ENCODE measurements at places on chromosomes 12 and 14.

GRCh38 chr12:22625762-22626294 is 857 bp downstream of the ETNK1 start:
- peak; percentile 57 for DNase-seq

GRCh38 chr12:20599757-20600156 is 95.4 kb upstream of the SLCO1C1 start:
- no peak for DNase-seq

GRCh38 chr14:101507836-101508150 is 53.5 kb upstream of the DIO3 start:
- no peak for DNase-seq

GRCh38 chr12:125387206-125387605 is 322.0 kb downstream of the AACS start:
- no peak for DNase-seq

- no peak for DNase-seq
Observed at GRCh38 chr12:121227294-121227693, 17.4 kb downstream of the P2RX4 start.

GRCh38 chr12:18424857-18425256 is 163.5 kb downstream of the PIK3C2G start:
- DNase-seq: no peak

DNA sequence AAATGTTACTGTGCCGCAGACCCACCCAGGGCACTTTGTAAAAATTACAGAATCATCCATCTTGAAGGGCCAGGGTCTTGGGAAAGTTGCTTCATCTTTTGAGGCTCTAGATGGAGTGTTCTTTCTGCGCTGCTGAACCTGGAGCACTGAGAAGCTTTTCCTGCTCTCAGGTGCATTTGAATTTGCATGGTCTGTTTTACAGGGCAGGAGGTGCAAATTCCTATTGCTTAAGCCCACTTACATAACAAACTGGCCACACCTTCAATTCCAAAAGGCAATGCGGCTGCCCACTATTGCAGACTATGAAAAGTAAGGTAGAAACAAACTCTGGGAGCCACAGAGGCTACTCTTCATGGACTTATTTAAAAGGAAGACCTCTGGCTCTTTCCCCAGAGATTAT is 254.8 kb downstream of the CACNA1C start:
- DNase-seq: no peak

DNA sequence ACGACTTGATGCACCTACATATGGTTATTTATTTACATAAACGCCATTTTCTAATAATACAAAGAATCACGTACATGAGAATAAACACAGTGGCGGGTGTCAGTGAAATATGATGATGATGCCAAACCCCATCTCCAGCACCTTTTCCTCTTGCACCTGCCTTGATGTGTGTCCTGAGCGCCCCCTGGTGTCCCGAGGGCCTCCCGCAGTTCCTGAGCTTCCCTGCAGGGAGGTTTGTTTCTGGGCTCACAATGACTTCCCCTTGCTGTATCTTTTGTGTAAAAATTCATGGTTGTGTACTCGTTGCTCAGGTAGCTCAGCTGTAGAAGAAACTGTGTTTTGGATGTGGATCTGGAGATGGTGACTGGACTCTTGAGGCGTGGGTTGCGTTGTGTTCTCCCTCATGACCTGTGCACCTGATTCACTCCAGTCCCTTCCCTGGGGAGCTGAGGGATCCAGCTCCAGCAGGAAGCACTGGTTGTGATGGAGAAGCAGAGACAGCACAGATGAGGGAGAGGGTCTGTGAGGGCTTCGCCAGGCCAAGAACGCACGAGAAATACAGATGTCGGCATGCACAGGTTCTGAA is 1037.8 kb downstream of the TMEM121 start:
- DNase-seq: peak; percentile 80

DNA sequence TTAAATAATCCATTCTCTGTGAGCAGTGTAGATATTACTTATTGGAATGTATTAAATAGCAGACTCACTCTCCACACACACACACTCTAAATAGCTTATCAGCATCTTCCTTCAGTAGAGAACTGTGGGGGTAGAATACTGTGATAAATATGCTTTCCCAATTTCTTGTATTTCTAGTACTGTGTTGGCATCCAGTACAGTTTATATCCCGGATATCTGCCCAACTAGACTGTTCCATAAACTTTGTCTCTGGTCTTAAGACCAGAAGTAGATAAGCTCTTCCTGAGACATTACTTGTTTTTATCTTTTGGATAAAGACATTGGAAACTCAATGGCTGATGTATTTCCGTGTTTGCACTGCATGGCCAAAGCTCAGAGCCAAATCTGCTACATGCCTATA is 136.2 kb upstream of the PDZRN4 start:
- DNase-seq: no peak

DNA sequence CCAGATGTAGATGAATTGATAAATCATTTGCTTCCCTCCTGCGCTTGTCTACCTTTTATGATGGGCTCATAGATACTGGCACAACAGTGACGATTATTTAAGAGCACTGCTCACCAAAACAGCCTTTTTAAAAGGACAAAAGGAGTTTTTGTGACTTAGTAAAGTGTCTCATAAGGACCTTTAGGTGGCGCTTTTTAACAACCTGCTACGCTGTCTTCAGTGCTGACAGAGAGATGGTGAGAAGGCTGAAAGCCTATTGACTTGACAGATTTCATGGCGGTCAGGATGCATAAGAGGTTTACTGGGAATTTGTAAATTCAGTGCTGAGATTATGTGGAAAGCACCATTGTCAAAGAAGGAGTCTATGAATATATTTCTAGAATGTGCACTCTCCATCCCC is 87.6 kb downstream of the SLC15A5 start:
- peak; percentile 53 for DNase-seq

- no peak for DNase-seq
Observed at GRCh38 chr14:88516861-88517357, 37.9 kb downstream of the PTPN21 start.

DNA sequence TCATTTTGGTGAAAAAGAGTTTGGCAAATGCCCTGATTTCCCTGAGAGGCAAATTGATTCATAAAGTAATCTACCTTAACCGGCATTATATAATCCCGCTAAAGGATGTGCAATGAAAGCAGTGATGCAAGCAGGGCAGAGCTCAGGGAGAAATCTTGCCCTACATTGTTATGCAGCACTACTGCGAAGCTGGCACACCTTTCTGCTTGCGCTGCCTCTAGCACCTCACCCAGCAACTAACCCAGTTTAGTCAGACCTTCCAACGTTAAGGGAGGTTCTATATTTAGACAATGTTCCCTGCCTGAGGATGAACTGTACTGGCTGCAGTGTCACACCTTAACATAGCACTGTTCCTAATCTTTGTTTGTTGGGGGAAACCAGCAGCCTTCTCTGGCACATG is 60.8 kb upstream of the CCDC196 start:
- DNase-seq: no peak

- DNase-seq: peak; percentile 81
Observed at GRCh38 chr12:50734409-50735263, 29.3 kb upstream of the ATF1 start.

DNA sequence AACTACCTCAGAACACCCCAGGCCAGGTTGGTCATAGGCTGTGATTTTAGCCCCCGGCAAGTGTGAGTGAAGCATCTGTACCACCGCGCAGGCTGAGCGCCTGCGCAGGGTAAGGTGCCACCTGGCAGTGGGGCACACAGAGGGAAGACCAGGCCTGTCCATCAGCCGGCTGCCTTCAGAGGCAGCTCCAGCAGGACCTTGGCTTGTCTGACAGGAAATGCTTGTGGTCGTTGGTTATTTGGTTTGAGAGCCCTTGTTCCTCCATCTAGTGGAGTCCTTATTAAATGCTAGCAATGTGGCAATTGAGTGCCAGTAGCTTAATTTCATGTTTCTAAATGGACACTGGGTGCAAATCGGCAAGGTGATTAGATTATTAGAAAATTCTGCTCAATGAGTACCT is 27.5 kb downstream of the SLC25A29 start:
- peak; percentile 76 for DNase-seq
